Natural killer cell (primary cell): ENCODE measurements at places on chromosomes 3 and 15.

GRCh38 chr3:49807431-49808114, 4.5 kb downstream of the INKA1 start:
- peak overlapping the region; percentile 32 for H3K27ac ChIP-seq
- no peak overlapping the region for H3K4me3 ChIP-seq
- peaks cover 59% of the 10 kb centered on the region for H3K4me1 ChIP-seq
- H3K27me3 ChIP-seq: no peaks in the 10 kb centered on the region
- DNase-seq: no peak

GRCh38 chr3:14177580-14178246, 688 bp downstream of the XPC start:
- H3K27ac ChIP-seq: peak overlapping the region; percentile 91
- H3K27me3 ChIP-seq: no peaks in the 10 kb centered on the region
- DNase-seq: no peak

DNA sequence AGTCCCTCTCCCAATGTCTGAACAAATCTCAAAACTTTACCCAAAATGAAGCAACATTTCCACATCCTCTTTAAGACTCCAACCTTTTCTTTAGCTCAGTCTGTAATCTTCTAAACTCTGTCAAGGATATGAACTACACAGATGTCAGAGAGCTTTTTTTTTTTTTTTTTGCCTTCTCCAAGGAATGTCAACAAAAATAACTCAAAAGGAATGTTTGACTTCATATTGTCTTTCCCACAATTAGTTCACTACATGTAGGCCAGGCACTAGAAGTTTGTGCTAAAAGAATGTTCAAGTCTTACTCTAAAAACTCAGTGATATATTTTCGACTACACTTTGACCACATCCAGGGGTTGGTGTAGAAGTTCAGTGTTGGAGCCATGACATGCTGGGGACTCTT, 37.1 kb downstream of the ADAMTS9 start:
- H3K36me3 ChIP-seq: no peaks in the 10 kb centered on the region
- H3K4me3 ChIP-seq: no peak overlapping the region
- DNase-seq: no peak
- no peaks in the 10 kb centered on the region for H3K27me3 ChIP-seq

GRCh38 chr3:64954995-64955636, 267.3 kb upstream of the ADAMTS9 start:
- H3K27ac ChIP-seq: no peak overlapping the region
- H3K36me3 ChIP-seq: no peaks in the 10 kb centered on the region
- no peak for DNase-seq
- H3K4me3 ChIP-seq: no peak overlapping the region

- H3K4me3 ChIP-seq: no peak overlapping the region
- no peak for DNase-seq
- no peak overlapping the region for H3K27ac ChIP-seq
- no peaks in the 10 kb centered on the region for H3K4me1 ChIP-seq
- no peaks in the 10 kb centered on the region for H3K27me3 ChIP-seq
- H3K36me3 ChIP-seq: no peaks in the 10 kb centered on the region
Measured at GRCh38 chr15:71187078-71187477, 71.8 kb downstream of the THSD4 start.
